ENCODE measurements at places on chromosomes 2 and 18.

DNA sequence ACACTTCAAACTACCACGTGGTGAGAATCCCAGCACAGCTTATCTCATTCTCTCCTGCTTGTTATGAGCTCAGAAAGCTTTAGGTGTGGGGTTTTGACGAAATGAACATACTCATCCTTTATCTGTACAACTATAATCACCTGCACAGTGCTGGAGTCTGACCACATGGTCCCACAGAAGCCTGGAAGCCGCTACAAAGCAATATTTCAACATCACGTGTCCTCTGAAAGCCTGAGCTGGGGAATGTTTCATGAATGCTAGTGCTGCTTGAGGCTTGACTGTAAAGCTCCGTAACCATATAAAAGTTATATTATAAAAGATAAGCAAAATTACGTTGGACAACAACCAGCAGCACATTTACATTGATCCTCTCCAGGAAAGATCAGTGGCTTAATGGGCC, 43.9 kb downstream of the PIEZO2 start:
- DNase-seq: no peak

GRCh38 chr18:79515331-79515730, 119.6 kb downstream of the NFATC1 start:
- DNase-seq: no peak

GRCh38 chr18:28714498-28714897, 537.6 kb upstream of the CDH2 start:
- no peak for DNase-seq

DNA sequence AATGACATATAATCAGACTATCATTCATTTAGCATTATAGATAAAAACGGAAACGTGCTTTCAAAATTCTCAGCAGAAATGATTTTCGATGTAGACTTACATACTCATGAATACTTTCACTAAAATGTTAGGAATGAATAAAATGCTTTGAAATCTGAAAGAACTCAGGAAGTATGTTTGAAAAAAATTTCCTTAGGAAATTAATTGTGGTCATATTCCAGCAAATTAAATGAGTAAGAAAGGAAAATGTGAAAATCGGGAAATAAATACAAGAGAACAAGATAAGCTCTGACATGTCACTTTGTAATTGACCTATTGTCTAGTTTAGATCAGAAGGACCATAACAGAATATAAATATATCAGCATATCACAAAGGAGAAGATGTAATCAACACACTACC, 981.0 kb upstream of the CDH2 start:
- DNase-seq: no peak

- DNase-seq: no peak
Measured at GRCh38 chr18:6004119-6004518, 108.8 kb upstream of the TMEM200C start.

GRCh38 chr2:200373973-200374416, 67.5 kb downstream of the SPATS2L start:
- DNase-seq: no peak

DNA sequence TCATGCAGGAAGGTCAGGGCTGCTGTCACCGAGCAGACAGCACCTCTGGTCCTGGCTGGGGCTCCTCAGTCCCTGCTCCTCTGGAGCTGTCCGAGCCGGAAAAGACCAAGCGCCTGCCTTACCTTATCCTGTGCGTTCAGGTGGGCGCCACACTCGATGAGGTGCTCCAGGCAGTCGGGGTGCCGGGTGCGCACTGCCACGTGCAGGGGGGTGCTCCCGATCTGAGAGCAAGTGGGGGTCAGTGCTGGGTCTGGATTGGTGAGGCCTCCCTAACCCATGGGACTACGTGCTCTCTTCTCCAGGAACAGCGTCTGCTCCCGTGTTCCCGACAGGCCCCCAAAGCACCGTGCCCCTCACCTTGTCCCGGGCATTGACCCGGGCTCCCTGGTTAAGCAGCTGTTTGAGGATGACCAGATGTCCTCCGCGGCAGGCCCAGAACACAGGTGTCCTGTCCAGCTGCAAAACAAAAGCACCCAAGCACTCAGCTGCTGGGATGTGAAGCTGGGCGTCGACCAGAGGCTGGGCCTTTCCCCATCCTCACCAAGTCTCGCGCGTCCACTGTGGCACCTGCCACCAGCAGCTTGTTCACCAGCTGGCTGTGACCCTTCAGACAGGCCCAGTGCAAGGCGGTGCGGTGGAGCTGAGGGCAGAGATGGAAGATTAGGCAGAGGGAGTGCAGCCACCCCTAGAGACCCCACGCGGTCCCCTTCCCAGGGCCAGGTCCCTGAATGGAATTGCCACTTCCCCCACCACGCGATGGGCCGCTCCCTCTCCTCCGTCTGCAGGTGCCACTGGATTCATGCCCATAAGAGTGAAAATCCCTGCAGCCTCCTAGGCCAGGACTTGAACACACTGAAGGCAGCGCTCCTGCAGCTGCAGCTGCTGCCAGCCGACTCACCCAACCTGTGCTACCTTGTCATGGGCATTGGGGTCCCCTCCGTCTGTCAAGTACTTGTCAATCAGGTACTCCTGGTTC, 3.7 kb downstream of the ANKRD23 start:
- DNase-seq: no peak

DNA sequence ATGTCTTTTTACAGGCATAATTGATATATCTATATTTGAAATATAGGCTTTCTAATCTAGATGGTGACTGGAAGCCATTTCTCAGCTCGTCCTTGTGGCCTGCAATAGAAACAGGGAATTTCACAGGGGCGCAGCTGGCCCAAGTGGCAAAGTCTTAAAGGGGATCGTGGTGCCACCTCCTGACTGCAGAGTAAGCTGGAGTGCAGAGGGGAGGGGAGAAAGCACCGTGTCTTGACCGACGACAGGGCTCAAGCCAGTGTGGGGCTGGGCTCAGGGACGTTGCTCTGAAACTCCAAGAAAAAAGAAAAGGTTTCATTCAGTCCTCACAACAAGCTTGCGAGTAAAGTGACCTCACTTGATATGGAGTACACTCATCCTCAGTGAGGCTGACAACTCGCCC, 255.1 kb downstream of the DCDC2C start:
- DNase-seq: no peak

DNA sequence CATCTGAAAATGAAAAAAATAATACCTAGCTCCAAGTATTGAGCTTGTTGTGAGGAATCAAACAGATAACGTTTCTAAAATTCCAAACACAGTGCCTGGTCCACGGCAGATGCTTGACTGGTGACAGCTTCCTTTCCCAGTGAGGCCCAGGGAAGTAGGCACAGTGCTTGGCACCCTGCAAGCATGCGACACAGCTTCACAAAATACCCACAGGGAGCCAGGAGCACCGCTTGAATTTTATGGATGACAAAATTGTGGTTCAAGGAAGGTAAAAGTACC, 205.1 kb upstream of the TNP1 start:
- no peak for DNase-seq

GRCh38 chr2:317501-318424, 29.9 kb upstream of the ALKAL2 start:
- DNase-seq: peak; percentile 45

GRCh38 chr2:190343089-190343535, 277 bp upstream of the INPP1 start:
- DNase-seq: no peak

DNA sequence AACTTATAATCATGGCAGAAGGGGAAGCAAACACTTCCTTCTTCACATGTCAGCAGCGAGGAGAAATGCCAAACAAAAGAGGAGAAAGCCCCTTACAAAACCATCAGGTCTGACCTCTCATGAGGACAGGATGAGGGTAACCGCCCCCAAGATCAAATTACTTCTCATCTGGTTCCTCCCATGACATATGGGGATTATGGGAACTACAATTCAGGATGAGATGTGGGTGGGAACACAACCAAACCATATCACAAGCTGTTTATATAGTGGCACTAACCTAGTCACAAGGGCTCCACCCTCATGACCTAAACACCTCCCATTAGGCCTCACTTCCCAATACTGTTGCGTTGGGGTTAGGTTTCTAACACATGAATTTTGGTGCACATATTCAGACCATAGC, 110.0 kb downstream of the OSBPL6 start:
- no peak for DNase-seq

DNA sequence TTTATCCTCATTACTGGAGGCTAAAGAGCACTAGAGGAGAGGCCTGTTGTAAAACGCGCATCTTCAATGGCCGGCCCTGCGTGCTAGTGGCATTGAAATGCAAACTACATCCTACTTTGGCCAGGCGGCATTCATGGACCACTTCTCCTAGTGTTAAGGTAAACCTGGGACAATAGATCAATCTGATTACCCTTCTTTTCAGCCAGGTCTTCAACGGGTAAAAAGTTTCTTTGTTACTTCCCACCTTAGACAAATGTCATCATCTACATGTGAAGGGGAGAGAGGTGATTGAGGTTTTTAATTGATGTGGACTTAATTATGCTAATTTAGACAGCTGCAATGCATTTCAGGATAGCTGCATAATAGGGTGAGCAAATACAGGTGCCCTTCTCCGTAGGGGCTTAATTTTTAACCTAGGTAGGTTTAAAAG, 628.0 kb downstream of the ZEB2 start:
- DNase-seq: no peak

- no peak for DNase-seq
Measured at GRCh38 chr2:123438251-123438650, 586.8 kb upstream of the CNTNAP5 start.
